ENCODE measurements at places on chromosomes 16 and 17.

- DNase-seq, result no peak
Observed at GRCh38 chr17:2054512-2055291, at the start of gene HIC1. TSS of gene HIC1 (plus strand) at chr17:2055103. CDS start at chr17:2056691, 1,588 bp downstream.

GRCh38 chr16:50644729-50645128 is 36.4 kb downstream of the SNX20 start:
- no peak for DNase-seq

- no peak for DNase-seq
Observed at GRCh38 chr17:46071796-46072195, 72.7 kb downstream of the STH start.

DNA sequence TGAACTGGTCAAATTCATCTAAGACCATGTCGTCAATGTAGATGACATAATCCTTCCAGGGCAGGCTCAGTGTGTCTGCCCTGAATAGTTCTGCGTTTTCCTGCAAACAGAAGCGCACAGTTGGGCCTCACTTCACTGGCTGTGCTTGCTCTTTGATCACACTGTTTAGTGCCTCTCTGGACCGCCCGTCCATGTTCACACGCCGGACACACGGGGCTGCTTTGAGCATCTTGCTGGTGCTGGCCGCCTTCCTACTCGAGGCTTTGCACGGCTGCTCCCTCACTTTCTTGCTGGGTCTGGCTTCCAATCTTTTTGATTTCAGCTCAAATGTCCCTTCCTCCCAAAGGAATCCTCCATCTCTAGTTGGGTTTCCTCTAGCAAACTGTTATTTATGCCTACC is 37.4 kb downstream of the DNAH17 start:
- DNase-seq, result no peak

DNA sequence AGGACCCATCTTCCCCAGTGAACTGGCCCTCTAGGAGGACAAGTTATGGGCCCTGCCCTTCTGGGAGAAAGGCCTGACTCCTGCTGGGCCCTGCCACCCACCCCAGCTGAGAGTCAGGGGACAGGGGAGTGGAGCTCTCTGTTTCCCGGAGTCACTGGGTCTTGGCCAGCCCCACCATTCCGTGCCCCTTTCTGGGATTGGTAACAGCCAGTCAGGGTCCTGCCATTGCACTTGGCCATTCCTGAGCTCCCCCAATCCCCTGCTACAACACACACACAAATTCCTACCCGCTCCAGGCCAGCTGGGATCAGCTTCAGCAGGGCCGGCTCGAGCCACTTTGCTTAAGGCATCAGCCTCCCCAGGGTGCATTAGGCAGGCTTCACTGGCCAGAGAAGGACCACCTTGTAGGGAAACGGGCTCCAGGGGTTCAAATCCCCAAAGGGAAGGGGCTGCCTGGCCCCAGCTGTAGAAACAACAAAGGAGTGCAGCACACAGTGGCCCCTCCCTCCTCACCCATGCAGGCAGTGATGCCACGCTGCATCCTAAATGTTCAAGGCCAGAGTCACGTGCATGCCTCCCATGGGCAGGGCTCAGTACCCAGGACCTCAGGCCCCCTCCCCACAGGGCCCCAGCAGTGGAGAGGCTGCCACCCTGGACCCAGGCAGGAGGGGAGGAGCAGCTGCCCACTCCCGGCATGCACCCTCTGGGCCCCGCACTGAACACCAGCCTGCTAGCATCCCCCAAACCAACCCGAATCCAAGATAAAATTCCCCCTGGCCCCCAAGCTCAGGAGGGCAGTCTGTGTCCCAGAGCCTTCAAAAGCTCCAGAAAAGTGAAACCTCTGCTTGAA is 37.7 kb downstream of the C16orf78 start:
- no peak for DNase-seq

- DNase-seq, result no peak
Observed at GRCh38 chr17:69864462-69864861, 210.6 kb upstream of the KCNJ16 start.

DNA sequence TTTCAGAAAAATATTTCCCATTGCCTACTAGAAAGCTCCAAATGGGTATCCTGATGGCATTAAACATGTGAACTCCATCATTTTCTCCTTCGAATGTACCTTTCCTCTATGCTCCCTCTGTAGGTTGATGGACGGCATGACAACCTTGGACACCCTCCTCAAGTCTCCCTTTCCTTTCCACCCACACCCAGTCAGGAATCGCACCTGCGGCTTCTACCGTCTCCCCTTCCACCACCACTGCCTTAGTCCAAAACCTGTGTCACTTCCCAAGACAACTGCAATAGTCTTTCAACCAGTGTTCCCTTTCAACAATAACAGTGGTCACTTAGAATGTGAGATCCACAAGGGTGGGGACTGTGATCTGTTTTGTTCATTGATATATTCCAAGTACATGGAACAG is 233.1 kb upstream of the AXIN2 start:
- DNase-seq, result no peak

GRCh38 chr16:87601401-87601981 is 817 bp upstream of the JPH3 start:
- DNase-seq, result no peak

Data from stimulated activated CD8-positive, alpha-beta memory T cell treated with anti-CD3 and anti-CD28 coated beads, Interleukin-4, amount 100 ng/mL, for 4 hours (primary cell).